ENCODE measurements at places on chromosomes 16 and 17. TPM values are rescaled to one million over a fixed set of nuclear protein-coding genes. Genes with fewer than 3 reads are reported as not detected.

Gene SLC5A11
- not detected for total RNA-seq

Gene SLC7A6
- 13.8 TPM for total RNA-seq

Gene HSD17B2
- total RNA-seq: not detected

Gene CEP112
- 5.4 TPM for total RNA-seq

Gene KRTAP9-4
- not detected for total RNA-seq

Gene ATP1B2
- 0.17 TPM for total RNA-seq
